Activated CD4-positive, alpha-beta memory T cell treated with anti-CD3 and anti-CD28 coated beads for 36 hours (primary cell): ENCODE measurements at places on chromosomes 6 and 20. TPM values are rescaled to one million over a fixed set of nuclear protein-coding genes. Genes with fewer than 3 reads are reported as not detected.

GRCh38 chr6:114194362-114195026, 148.3 kb downstream of the HS3ST5 start:
- DNase-seq: no peak

Gene C6orf136
- total RNA-seq: 37.5 TPM

- DNase-seq: no peak
Measured at GRCh38 chr6:112172540-112172939, 81.8 kb downstream of the LAMA4 start.

DNA sequence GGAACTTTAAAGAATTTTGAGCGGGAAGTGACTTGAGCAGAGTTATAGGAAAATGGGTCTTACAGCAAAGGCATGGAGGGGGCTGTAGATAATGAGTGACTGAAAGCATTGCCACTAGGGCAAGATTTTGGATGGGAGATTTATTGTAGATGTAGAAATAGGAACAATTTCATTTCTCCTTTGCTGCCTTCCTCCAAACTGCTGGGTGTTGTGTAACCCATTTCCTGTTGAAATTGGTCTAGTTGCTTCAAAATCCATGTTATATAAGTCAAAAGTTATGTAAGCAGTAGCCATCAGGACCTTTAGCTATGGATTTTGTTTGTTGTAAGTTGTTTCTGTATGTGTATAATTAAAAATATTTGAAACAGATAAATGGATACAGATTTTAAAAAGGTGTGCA, 11.1 kb downstream of the YWHAB start:
- DNase-seq: no peak

Gene PTPRK
- 2.2 TPM for total RNA-seq

GRCh38 chr6:45445749-45446549, 68.2 kb upstream of the SUPT3H start:
- peak; percentile 72 for DNase-seq

Gene SNAI1
- not detected for total RNA-seq

GRCh38 chr6:169700296-169700695, 1.5 kb downstream of the WDR27 start:
- DNase-seq: no peak
